ENCODE measurements at places on chromosomes 2 and 18. TPM values are rescaled to one million over a fixed set of nuclear protein-coding genes. Genes with fewer than 3 reads are reported as not detected.

- no peak for DNase-seq
Measured at GRCh38 chr2:218859988-218860831, 605 bp downstream of the WNT6 start.

DNA sequence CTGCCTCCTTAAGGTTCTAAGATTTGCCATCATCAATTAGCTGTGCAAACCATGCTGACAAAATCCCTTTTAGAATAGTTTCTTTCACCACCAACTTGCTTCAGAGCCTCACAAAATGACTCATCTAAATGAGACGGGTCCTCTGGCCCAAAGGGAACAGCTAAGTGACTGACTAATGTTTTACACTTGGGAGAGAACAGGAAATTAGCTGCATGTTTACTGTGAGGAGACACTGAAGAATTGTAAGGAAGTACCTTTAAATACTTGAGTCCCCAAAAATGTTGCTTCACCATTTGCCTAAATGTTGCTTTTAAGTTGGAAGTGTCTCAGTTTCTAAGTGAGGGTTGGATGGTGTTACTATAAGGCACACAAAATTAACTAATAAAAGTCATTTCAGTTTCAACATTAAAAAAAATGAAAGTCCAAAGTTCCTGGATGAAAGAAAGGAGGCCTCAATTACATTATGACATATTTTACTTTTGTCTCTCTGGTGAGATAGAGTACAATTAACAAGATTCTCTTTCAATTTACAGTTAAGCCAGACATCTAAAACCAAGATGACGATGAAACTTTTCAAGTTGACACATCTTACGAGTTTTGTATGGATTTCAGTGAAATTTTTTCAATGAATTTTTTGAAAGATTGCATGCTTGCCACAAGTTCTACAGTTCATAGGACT, 229.1 kb upstream of the FN1 start:
- DNase-seq = peak; percentile 96

GRCh38 chr2:21966139-21966538, 842.4 kb downstream of the TDRD15 start:
- no peak for DNase-seq

- DNase-seq = no peak
Measured at GRCh38 chr2:30772021-30772705, 35.1 kb downstream of the CAPN13 start.

GRCh38 chr2:60028849-60029565, 524.4 kb downstream of the BCL11A start:
- no peak for DNase-seq

DNA sequence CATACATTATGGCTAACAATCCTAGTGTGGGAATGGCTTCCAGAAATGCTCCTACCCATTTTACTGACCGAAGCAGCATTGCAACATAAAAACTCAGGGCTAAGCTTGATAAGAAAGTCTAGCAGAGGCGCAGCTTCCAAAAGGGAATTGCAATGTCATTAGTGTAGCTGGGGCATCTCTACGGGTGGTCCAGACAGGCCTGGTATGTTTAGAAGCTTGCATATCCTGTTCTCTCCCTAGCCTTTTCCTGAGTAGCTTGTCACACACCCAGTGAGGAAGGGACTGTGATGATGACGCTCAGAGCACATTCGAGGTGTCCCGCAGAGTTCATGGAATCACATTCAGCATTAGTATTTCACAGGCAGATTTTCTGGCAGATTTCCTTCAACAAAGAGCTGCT, 38.0 kb upstream of the COL5A2 start:
- DNase-seq = no peak

DNA sequence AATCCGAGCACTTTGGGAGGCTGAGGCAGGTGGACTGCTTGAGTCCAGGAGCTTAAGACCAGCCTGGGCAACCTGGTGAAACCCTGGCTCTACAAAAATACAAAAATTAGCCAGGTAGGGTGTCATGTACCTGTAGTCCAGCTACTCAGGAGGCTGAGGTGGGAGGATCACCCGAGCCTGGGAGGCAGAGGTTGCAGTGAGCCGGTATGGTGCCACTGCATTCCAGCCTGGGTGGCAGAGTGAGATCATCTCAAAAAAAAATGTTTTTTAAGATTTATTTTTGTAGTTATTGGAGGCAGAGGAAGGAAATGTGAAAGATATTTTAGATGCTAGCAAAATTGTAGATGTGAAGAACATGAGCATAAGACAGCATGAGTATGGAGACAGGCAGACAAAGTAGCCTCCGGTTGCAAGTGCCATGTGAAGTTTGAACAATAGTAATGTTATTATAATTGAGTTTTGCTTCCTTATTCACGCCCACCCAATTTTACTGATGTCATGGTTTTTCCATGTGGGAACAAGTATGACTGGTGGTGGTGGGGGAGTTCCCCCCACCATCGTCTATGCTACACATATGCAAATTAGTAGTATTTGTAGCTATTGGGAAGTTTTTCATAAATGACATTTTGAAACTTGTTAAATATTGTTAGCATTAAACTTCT, 18.0 kb downstream of the REL start:
- no peak for DNase-seq

DNA sequence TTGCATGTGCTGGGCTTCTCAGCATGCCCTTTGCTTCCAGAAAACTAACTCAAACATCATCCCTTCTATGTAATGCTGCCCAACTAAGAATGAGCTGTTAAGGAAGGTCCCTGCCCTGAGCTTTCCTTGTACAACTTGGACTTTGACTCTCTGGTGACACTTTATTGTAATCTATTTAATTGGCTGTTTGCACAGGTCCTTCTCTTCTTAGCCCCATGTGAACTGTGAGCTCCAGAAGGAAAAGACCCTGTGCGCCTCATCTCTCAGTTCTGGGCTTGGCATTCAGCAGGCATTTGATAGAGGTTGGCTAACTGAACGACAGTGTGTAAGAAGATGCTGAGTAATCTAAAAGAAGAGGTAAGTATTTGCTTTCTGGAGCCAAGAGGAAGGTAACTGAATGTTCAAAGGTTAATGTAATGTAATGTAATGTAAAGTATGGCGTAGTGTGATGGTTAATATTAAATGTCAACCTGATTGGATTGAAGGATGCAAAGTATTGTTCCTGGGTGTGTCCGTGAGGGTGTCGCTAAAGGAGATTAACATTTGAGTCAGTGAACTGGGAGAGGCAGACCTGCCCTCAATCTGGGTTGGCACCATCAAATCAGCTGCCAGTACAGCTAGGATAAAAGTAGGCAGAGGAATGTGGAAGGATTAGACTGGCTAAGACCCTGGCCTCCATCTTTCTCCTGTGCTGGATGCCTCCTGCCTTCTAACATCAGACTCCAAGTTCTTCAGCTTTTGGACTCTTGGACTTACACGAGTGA, 60.8 kb upstream of the CCDC195 start:
- DNase-seq = no peak

GRCh38 chr2:235896061-235896460, 272.1 kb downstream of the GBX2 start:
- DNase-seq = no peak

DNA sequence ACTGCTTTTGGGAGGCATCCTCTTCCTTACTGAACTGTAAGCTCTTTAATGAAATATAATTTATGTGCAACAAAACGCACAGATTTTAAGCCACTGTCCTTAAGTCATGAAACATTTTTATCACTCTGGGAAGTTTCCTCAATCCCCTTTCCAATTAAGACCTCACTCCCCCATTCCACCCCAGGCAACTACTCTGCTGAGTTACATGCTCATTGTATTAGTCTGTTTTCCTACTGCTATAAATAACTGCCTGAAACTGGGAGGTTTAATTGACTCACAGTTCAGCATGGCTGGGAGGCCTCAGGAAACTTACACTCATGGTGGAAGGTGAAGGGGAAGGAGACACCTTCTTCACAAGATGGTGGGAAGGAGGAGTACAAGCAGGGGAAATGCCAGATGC, 46.5 kb upstream of the KCNE4 start:
- DNase-seq = no peak

GRCh38 chr2:21253311-21254027, 129.7 kb downstream of the TDRD15 start:
- no peak for DNase-seq

- DNase-seq = no peak
Measured at GRCh38 chr18:25144820-25145219, 207.1 kb downstream of the ZNF521 start.

GRCh38 chr18:29436459-29436858, 1259.5 kb upstream of the CDH2 start:
- DNase-seq = no peak

GRCh38 chr2:12728221-12728777, 11.6 kb downstream of the TRIB2 start:
- no peak for DNase-seq

- DNase-seq = no peak
Measured at GRCh38 chr2:181356526-181357130, 100.6 kb upstream of the ITGA4 start.

DNA sequence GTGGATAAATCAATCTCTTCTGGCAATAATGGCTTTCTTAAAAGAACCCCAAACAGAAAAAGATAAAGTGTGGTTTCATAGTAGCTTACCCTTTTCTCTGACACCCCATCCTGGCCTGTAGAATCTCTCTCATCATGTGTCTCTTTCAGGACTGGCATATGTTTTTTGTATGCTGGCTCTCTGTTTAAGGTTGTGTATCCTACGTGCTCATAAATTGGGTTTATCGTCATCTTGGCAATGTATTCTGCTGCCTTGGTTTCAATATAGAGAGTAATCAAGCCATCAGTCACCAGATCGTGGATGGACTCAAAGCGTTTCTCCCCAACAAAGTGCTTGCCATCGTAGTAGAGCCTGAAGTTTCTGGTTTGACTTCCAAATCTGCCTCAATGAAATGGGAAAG, 113.5 kb upstream of the CHRNA1 start:
- no peak for DNase-seq

GRCh38 chr2:150427298-150427697, 60.2 kb downstream of the RND3 start:
- no peak for DNase-seq

- DNase-seq = no peak
Measured at GRCh38 chr2:220569112-220569897, 941.9 kb downstream of the SLC4A3 start.

- DNase-seq = no peak
Measured at GRCh38 chr18:13446024-13446423, 227.5 kb downstream of the LDLRAD4 start.

- DNase-seq = no peak
Measured at GRCh38 chr2:70894765-70895164, 40.9 kb upstream of the ATP6V1B1 start.

DNA sequence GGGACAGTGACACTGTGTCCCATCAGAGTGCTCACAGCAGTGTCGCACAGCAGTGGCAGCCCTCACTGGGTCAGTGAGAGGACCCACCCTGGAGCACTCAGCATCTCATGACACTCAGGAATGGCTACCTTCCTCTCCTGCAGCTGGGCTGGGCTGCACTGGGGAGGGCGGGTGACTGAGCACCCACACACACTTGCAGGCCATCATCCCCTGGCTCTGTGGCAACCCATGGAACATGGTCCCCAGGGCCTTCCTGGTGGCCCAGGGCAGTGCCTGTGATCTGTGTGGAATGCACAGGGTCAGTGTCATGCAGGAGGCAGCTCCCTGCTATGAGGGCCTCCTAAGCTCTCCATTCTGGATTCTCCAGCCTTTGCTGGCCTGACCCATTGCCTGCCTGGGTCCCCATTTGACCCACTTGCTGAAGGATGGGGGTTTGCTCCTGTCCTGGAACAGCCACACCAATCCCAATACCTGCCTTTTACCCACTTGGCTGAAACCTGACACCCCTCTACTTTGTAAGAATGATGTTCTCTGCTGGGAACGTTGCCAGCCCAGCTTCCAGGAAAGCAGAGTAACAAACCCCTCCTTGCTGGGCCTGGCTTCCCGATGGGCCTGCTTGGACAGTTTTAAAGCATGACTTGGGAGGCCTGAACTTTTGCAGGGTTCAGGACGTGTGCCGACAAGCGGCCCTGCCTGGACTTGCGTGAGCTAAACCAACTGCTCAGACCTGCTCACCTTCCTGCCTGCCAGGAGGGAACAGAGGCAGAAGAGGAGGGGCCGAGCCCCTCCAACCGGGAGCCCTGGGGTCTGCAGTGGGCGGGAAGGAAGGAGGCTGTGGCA, 13.7 kb downstream of the HS6ST1 start:
- peak; percentile 87 for DNase-seq

DNA sequence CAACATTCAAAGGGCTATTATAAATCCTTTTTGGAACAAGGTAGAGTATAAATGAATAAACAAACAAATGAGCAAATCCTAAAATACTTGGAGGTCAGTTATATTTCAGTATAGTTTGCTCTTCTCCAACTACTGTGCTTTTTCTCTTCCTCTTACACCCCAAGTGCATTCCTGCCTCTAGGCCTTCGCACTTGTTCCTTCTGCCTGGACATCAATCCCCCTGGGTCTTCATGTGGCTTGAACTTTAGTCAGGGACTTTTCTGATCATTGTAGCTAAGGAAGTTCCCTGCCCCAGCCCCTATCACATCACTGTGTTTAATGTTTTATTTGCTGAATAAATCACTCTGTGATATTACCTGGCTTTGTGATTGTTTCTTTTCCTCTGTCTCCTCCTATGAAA, 418.2 kb upstream of the HNRNPA3 start:
- no peak for DNase-seq

DNA sequence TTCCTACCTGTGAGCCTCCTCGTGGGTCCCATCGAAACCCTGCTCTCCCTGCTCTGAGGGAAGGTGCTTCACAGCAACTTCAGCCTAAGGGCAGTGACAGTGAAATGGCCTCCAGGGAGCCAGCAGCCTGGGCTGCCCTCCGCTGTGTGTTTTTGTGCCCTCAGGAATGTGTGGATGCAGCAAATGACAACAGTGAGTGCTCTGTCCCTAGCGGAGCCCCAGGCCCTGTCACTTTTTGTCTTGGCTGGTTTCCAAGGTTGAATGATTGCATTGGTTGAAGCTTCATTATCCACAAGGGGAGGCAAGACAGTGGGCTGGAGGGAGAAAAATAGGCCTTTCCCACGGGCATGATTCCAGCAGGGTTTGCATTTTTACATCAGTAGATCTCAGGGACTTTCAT, 42.9 kb downstream of the STON1 start:
- no peak for DNase-seq

- peak; percentile 87 for DNase-seq
Measured at GRCh38 chr2:199228887-199229819, 228.6 kb downstream of the SATB2 start.

GRCh38 chr2:149587950-149588487, 444 bp upstream of the MMADHC start:
- no peak for DNase-seq

DNA sequence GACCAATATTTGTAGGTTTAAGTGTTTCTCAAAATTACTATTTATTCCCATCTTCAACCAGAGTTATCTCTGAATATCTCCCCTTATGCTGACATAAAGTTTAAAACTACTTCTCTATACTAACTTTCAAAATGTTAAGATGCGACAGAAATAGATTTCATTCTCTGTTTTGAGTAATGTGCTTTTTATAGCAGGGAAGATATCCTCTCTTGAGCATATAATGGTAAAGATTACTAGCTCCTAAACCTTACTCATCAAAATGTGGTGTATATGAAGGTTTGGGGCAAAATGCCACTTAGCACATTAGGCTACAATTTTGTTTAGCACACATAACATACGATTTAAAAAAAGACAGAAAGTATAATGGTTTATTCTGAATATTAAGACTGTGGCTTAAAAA, 54.4 kb downstream of the CWC22 start:
- no peak for DNase-seq

- no peak for DNase-seq
Measured at GRCh38 chr2:57987835-57988573, 58.6 kb upstream of the VRK2 start.

GRCh38 chr2:128632501-128632800, 313.8 kb upstream of the HS6ST1 start:
- no peak for DNase-seq

The INPP5D gene
- 2.7 TPM for total RNA-seq

The LMAN2L gene
- total RNA-seq = 14.2 TPM

The MEP1B gene
- not detected for total RNA-seq

The ADD2 gene
- total RNA-seq = 9.9 TPM

The DSC2 gene
- 31.8 TPM for total RNA-seq

The CTAGE1 gene
- not detected for total RNA-seq

The CXCR1 gene
- total RNA-seq = not detected

The PTH2R gene
- total RNA-seq = not detected

The SLC9A4 gene
- 3.2 TPM for total RNA-seq
